Activated naive CD8-positive, alpha-beta T cell treated with anti-CD3 and anti-CD28 coated beads, Interleukin-2, amount 10 ng/mL, durations not matched to agents 7 days and 5 days (primary cell): ENCODE measurements at places on chromosomes 1 and 21. TPM values are rescaled to one million over a fixed set of nuclear protein-coding genes. Genes with fewer than 3 reads are reported as not detected.

KRTAP19-5 gene
- total RNA-seq, result not detected

ATXN7L2 gene
- total RNA-seq, result 10.4 TPM

CLCA1 gene
- total RNA-seq, result not detected

CCDC185 gene
- total RNA-seq, result not detected

RAP1GAP gene
- 0.37 TPM for total RNA-seq

ATP1A2 gene
- not detected for total RNA-seq

LRRC39 gene
- 0.94 TPM for total RNA-seq

AMY1A gene
- not detected for total RNA-seq

ANGPTL7 gene
- not detected for total RNA-seq
